ENCODE measurements at places on chromosomes 1 and 21.

DNA sequence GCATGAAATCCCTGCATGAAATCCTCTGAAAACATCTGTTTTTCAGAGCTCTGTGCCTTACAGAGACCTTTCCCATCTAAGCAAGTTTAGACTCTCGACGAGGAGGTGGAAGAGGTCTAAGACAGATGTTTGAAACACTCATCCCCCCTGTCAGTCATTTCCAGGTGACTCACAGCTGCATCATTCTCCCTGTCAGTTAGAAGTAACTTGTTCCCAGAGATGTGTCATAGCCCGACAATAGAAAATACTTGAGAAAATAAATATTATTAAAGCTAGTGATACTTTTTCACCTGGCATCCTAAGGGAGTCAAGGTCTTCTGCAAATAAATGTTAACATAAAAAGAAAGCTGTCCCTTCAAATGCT is 41.6 kb upstream of the SEC16B start:
- no peak for DNase-seq

DNA sequence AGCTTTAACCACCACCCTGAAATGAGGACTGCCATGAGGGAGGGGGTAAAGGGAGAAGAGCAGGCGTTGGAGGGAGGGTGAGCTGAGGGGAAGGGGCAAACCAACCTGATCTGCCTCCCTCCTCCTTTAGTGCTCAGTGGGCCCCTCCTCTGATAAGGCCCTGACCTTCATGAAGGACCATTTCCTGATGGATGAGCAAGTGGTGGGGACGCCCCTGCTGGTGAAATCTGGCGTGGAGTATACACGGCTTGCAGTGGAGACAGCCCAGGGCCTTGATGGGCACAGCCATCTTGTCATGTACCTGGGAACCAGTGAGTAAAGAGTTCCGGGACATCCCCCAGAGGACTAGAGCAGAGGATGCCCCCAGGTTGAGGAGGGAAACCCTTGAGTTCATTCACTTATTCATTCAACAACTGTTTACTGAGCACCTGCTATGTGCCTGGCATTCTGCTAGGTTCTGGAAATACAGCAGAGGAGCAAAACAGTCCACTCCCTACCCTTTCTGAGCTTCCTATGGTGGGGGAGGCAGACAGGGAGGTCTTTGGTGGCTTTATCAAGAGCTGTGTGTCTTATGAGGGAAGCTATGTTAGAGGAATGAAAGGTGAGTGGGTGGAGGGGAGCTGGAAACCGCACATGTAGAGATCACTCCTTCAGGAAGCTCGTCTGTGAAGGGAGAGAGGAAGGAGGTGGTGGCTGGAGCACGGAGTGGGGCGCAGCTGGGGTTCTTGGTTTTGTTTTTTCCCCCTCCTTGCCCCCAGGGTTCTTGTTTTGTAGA is 19.5 kb downstream of the SEMA4A start:
- DNase-seq = no peak

- DNase-seq = no peak
Measured at GRCh38 chr1:46289134-46289494, 14.3 kb downstream of the LRRC41 start.

- DNase-seq = no peak
Measured at GRCh38 chr1:209335178-209335577, 248.3 kb upstream of the CAMK1G start.

DNA sequence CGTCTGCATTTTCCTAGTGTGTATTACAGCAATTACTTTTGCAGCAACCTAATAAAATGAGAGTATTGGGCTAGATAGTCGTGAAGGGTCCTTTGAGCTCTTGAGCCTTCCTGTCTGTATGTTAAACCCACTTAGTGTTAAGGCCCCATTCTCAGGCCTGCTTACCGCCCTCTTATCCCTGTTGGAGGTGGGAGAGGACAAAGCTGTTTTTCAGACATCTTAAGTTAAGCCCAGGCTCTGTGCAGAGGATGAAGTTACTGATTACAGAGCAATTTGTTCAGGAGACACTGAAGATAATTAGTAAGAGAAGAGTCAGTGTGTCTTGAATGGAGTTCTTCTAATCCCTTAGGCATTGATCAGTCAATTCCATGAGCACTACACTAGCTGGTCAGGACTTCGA is 114.6 kb downstream of the UCK2 start:
- DNase-seq = no peak

DNA sequence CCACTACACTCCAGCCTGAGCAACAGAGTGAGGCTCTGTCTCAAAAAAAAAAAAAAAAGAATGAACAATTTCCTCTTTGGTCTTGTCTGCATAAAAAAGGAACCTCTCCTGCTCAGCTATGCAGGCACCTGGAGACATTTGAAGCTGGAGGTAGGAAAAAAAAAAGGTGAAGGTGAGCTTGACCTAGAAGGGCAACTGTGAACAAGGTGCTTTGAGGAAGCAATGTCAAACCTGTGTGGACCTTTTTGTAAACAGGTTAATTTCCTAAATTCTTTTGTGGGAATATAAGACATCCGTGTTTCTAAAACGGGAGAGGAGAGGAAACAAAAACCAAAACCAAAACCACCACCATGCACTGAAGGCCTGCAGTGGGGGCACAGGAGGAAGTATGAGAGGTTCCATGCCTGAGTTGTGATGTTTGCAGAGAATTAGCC is 77.5 kb downstream of the SLC45A1 start:
- DNase-seq = no peak

DNA sequence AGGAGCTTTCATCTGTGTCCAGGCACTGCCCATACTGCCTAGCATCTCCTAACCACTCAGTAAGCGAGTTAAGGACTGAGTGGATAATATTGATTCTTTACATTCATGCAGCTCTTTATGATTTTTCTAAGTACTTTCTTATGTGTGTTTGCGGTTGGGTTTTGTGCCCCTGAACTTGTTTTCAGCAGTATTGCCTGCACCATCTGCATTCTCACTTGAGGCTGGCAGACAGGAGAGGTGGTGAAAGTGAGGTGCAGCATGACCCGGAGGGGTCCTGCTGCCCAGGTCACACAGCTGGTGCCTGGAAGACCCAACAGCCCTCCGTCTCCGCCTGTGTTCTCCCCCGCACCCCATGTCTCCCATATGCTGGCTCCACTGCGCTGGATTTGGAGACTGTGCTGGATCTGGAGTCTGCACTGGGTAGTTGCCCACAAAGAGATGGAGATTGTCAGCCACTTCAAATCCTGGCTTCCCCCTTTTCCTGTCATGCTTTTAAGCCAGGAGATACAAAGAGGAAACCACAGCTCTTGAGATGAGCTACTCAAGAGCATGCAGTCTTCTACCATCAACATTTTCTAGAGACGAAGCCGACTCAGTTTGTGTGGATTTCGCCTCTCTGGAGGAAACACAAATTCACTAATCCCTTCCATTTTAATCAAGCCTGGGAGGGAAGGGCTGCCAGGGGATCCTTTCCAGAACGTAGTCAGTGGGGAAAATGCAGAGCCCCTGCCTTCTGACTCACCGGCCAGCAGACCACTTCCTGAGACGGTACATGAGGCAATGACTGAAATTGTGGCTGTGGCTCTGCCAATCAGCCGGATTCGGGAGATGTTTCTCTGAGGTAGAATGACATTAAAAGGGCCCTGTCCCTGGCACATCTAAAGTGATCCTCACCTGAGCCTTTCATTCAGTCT is 71.7 kb upstream of the ANGPTL1 start:
- DNase-seq = peak; percentile 41

DNA sequence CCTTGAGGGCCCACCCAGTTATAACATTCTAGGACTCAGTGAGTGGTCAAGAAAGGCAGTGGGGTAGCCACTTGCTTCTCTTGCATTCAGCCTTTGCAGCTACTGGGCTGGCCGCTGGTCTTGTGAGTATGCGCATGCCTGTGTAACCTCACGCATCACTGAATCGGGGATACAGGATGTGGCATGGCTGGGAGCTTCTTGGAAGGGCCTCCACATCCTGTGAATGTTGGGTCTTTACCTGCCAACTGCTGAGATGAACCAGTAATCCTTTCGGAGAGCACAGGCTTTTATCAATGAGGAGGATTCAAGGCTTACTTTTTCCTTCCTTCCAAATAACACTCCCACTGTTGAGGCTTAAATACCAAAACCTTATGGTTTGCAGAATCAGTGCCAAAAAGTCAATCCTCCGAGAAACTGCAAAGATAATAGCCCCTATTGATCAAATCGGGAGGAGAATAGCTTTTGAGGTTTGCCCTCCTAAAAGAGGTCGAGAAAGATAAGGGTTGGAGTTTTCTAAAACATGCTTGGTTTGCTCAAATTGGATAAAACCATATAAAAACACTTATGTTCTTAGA is 198.9 kb upstream of the UBE2U start:
- no peak for DNase-seq
